ENCODE measurements at places on chromosomes 1 and 21. TPM values are rescaled to one million over a fixed set of nuclear protein-coding genes. Genes with fewer than 3 reads are reported as not detected.

DNA sequence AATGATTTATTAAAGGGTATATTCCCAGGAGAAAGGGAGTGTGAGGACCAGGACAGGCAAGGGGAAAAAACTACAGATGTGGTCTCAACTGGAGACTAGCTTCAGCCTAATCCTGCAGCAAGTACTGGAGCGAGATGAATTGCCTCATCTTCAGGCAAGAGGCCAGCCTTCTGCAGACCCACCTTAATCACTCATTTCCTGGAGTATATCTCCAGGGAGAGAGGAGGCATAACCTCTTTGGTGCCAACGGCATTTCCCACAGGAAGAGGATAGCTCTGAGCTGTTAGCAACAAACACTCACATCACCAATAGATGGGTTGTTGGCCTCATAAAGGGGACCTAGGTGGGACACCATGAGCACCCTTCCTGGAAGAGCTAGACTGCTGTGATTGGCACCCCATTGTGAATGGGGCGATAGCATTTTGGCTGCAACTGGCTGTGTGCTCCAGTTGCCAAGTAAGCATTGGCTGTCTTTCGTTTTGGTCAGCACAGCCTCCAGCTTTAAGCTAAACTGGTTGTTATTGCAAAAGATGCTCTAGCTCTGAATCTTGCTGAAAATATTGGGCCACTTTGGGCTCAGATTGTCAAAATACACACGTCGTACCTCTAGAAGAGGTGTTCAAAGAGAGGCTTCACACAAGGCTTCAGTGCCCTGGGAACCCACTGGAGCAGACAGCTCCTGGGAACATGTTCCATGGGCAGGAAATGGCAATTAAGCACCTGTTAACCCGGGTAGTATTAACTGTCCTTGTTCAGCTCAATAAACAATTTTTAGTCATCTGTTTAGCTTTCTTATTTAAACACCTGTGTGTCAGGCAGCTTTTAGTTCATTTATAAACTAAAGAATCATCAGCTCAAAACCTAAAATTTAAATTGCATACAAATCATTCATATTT, 314.8 kb upstream of the C1orf87 start:
- no peak for DNase-seq

Gene NUCKS1
- 205 TPM for total RNA-seq

DNA sequence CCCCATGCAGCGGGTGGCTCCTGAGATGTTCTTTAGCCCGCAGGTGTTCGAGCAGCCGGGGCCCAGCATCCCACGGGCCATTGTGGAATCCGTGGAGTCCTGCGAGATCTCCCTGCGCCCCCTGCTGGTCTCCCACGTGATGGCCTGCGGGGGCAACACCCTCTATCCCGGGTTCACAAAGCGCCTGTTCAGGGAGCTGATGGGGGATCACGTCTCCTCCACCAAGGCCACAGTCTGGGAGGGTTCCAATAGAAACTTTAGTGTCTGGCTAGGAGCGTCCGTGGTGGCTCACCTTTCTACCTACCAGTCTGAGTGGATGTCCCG, 71.0 kb downstream of the ACTL8 start:
- DNase-seq = peak; percentile 51

- DNase-seq = no peak
Measured at GRCh38 chr1:1219341-1219740, 5.4 kb upstream of the TNFRSF4 start.

Gene CLDN8
- not detected for total RNA-seq

Gene CHD1L
- total RNA-seq = 55.4 TPM

DNA sequence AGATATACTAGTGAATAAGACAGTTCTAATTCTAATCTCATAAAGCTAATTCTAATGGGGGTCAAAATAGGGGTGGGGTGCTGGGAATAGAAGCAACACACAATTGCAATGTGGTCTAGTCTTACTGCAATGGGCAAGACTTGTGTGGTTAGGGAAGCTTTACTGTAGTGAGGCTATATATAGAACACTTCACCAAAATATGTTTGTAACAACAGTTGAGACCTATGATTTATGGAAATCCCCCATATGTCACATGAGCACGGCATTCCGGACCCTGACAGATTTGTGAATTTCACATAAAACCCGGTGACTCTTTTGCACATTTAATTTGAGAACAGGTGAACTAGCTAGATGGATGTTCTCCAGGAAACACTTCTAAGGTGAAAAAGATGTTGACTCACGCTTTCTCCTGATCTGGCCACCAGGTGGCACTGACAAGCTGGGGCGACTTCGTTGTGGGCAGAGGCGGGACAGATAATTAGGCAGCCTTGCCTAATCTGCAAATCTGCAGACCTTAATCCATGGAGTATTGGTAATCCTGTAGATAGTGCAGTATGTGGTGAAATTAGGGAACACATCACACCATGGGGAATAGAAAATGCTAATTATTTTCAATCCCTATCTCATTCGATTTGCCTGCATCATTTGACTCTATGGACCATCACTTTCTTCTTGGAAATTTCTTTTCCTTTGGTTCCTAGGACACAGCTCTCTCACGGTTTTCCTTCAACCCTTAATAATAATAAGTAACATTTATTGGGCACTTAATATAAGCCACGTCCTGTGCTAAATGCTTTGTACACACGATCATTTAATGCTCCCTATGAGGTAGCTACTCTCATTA, 37.7 kb downstream of the KIAA0040 start:
- peak; percentile 77 for DNase-seq

DNA sequence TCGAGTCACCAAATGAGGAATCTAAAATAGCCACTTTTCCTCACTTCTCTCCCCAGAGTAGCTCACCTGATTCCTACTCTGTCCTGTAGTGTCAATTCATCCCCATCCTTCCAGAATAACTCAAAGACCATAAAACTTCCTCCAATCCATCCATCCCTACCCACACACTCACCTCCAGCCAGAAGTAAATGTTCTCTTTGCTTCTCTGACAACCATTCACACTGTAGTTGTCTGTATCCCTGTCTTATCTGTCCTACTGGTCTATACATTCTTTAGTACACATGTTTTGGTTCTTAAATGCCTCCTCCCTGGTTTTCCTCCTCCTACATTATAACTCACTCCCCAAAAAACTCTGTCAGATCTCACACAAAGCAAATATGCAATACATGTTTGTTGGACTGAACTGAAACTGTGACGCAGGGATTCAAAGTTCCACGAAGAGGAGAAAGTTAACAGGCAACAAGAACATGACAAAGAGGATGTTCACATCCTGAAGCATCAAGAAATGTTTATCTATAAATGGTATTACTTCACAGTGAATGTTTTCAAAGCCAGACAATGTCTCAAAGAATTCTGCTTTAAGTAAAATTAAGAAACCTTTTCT, 11.0 kb downstream of the TP53BP2 start:
- DNase-seq = no peak

DNA sequence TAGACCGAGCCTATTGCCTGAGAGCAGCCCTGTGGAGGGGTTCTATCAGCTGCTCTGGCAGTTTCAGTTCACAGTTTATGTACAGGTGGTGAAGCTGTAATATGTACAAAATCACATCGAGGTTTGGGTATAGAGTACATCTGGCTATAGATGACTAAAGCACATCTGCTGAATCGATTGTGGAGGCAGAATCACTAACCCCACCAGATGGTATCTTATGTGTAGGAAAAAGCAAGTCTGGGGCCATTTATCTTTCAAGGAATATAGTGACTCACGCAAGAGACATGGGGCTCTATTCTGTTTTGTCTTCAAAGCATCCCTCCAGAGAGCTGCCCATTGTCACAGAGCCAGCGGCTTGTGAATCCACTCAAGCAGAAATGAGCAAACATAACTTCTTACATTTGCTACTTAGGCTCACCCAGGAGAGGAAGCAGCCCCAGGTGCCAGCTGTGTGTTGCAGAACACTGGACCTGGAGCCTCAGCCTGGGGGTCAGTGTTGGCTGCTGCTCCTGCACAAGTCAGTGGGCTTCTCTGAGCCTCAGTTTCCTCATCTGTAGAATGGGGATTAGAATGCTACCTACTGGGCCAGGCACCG, 21.3 kb downstream of the MIIP start:
- DNase-seq = no peak

DNA sequence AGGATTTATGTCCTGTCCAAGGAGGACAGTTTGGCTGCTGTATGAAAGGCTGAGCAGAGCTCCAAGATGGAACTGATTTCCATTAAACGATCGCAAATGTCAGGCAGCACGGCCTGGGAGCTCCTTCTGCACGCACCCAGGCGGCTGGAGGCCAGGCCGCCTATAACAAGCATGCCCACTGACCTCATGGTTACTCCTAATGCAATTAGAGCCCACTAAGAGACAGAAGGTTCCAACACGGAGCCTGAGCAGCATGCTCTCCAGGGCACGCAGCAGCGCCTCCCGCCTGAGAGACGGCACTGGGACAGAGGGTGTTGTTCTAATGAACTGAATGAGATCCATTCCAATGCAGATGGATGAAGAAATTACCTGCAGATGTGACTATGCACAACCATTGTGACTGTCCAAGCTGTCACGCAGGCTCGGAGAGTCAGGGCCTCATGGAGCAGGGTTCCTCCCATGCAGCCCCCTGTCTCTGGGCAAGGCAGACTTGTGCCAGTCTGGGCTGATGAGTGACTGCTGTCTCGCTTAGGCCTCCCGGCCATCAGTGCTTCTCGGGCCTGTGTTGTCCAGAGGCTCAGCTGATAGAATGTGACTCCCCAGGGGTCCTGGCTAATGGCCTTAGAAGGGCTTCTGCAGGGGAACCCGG, 25.2 kb upstream of the CDCA8 start:
- no peak for DNase-seq

DNA sequence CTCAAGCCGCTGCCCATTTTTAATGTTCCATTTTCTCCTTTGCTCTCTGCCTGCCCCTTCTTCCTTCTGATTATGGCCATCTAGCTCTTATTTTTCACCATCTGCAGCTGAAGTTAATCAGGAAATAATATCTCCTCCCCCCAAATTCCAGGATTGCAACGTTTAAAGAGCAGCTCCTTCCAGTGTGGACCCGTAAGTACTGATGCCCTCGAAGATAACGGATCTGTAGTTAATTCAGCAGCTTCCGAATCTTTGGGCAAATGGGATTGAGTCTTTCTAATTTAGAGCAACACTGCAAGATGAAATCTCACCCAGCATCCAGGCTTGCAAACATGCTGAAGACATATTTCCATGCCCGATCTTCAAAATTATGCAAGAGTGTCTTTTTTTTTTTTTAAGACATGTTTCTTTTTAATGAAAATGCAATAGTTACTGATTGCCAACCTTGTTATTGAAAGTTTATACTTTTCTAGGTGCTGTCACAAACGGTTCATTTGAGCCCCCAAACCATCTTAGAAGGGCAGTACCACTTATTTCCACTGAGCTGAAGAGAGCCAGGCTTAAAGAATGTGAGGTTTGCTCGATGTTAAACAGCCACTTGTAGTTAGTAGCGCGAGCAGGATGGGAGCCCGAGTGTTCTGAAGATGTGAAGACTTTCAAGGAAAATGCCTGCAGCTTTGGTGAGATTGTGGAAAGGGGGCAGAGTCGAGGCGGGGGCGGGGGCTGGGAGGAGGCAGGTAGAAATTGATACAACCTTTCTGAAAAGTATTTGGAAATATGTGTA, 10.9 kb upstream of the RCAN3 start:
- no peak for DNase-seq

Gene TARBP1
- total RNA-seq = 33.8 TPM

DNA sequence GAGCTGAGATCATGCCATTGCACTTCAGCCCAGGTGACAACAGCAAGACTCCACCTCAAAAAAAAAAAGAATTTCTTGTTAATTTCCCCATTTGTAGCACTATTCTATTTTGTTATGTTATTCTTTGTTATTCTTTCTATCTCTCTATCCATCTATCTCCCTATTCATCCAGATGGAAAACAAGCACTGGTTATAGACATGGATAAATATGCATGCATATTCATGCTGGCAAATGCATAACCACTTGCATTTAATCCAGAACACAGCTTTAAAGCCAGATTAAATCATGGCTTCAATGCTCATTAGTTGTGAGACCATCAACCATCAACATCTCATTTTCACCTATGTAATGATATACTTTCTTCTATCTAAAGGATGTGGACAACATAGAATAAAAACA, 21.5 kb upstream of the KLHL20 start:
- DNase-seq = no peak

- DNase-seq = no peak
Measured at GRCh38 chr1:119731060-119731459, 19.3 kb downstream of the PHGDH start.

Gene AQP10
- 1.3 TPM for total RNA-seq

GRCh38 chr1:60265560-60266535, 192.3 kb upstream of the C1orf87 start:
- DNase-seq = no peak

GRCh38 chr1:192587386-192588266, 12.1 kb downstream of the RGS1 start:
- no peak for DNase-seq

DNA sequence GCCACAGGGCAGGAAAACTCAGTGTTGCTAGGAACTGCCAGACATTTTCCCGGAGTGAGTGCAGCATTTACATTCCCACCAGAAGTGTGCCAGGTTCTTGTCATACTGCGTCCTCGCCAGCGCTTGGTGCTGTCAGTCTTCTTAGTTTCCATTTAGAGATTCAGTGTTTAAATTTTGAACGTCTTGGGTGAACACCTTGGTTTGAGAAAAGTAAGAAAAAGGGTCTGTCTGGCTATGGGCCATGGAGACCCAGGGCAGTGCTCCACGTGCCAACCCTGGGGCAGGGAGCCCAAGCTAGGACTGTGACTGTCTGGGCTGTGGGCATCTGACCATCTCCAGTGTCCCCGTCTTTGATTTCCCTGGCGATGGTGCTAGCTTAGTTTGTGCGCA, 16.0 kb downstream of the IBA57 start:
- no peak for DNase-seq

Gene ACP6
- 24.6 TPM for total RNA-seq

- DNase-seq = no peak
Measured at GRCh38 chr1:221468546-221468945, 273.3 kb downstream of the DUSP10 start.

- no peak for DNase-seq
Measured at GRCh38 chr1:223631956-223632355, 33.5 kb downstream of the CAPN8 start.

DNA sequence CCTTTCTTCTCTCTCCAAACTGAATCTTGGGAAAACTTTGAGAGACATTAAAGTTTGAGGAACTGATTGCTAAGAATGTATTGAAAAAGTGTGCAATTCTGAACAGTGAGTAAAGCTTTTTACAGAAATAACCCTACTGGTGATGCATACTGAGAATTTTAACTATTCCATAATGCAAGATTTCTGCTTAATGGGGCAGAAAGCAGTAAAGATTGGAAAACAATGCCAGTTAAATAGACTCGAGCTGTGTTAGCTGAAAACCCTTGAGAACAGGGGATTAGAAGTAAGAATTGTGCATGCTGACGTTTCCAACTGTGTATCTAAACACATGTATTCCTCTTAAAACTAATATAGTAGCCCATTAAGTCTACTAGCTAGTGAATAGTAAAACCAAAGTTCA, 1500.2 kb upstream of the PRMT6 start:
- no peak for DNase-seq

DNA sequence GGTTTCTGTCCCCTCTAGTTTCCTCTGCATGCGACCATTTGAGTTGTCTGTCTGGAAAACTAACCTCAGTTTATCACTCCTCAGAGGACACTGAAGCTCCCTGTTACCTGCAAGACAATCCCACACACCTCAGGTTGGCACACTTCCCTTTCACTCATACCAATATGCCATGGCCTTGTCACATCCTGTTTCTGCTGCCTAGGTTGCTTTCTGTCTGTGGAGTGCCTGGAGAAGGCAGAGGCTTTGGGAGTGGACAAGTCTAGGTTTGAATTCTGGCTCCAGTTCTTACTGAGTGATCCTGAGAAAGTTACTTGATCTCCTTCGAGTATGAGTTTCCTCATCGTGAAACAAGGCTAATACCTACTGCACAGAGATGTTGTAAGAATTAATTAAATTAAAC, 171.5 kb upstream of the CACYBP start:
- no peak for DNase-seq

GRCh38 chr1:106080608-106081325, 975.7 kb upstream of the PRMT6 start:
- no peak for DNase-seq
